ENCODE measurements at places on chromosomes 1 and 21. TPM values are rescaled to one million over a fixed set of nuclear protein-coding genes. Genes with fewer than 3 reads are reported as not detected.

Gene IGSF21
- 13.1 TPM for total RNA-seq

- no peak overlapping the region for H3K4me3 ChIP-seq
- no peaks in the 10 kb centered on the region for H3K27me3 ChIP-seq
- no peak for DNase-seq
Measured at GRCh38 chr1:167197236-167197635, 23.4 kb upstream of the POU2F1 start.

DNA sequence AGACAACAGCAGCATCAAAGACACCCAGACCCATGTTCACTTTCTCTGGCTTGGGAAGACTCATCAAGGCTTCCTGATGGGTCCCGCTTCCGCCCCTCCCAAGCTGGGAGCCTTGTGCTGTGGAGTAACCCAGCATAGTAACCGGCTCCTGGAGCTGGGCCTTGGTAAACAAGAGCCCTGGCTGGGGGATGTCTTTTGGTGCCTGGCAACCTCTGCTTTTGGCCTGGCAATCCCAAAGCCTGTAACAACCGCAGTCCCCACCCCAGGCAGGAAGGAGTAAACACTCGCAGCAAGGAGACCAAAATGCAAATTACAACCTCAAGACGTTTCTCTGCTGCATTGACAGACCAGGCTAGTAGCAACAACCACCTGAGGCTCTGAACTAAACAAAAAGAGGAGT, 16.9 kb upstream of the THRAP3 start:
- H3K4me1 ChIP-seq, result peaks cover 35% of the 10 kb centered on the region
- peak overlapping the region; percentile 71 for H3K27ac ChIP-seq
- no peaks in the 10 kb centered on the region for H3K27me3 ChIP-seq
- H3K36me3 ChIP-seq, result no peaks in the 10 kb centered on the region

Gene AK4
- 31.2 TPM for total RNA-seq

DNA sequence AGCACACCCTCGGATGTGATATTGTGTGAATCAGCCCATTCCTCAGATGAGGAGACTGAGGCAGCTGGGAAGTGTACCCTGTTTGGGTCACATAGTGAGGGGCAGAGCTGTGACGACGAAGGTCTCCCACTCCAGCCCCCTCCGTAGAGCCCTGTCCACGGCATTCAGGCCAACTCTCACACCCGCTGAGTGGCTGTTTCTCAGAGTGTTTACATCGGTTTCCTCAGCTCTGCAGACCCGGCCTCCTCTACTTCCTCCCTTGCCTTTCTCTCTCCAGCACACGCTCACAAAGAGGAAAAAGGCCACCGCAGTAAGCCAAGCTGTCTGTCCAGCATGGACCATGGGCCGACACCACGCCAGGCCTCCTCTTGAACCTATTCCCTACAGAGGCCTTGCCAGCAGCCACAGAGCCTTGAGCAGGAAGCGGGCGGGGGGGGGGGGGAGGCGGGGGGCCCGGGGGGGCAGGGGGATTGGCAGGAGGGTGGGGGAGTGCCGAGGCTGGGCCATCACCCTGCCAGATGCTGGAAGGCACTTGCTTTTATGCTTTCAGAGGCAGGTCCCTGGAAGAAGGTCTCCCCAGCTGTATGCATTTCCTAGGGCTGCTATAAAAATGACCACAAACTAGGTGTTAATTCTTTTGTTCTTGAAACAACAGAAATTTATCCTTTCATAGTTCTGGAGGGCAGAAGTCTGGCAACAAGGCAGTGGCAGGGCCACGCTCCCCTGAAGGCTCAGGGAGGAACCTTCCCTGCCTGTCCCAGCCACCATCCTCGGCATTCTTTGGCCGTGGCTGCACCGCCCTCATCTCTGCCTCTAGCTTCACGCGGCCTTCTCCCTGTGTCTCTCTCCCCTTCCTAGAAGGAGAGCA, 178.4 kb downstream of the PSMG1 start:
- H3K27ac ChIP-seq, result peak overlapping the region; percentile 54
- peaks cover 19% of the 10 kb centered on the region for H3K4me1 ChIP-seq

Gene DUSP23
- total RNA-seq, result 11.8 TPM

Gene EPB41
- 66.9 TPM for total RNA-seq

DNA sequence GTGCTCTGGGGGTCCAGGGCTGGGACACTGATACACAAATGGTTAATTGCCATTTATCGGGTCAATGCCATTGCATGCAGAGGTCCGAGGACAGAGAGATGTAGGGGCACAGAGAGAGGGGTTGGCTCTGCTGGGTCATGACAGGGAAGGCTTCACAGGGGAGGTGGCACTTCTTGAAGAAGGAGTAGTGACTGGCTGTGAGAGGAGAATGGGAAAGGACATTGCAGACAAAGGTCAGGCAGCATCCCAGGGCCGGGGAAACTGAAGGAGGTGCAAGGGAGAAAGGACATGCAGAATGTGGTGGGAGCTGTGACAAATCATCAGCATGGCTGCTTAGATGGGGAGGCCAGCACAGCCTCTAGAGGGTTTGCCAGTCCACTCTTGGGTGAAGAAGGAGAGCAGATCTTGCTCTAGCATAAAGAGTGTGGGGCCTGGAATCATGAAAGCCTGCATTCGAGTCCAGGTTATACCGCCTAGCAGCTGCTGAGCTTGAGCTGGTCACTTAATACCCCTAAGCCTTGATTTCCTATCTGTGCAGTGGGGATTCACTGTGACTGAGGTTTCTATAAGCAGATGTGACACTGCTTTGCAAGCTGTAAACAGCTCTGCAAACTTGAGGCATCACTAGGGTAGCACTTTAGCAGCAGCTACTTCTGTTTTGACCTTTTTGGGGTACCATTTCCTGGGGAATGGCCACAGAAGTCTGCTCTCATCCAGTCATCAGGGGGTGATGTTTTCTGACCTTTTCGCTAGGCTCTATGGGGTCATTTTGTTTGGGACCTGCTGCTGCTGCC, 59.2 kb upstream of the EPS8L3 start:
- no peaks in the 10 kb centered on the region for H3K36me3 ChIP-seq
- H3K27ac ChIP-seq, result no peak overlapping the region
- DNase-seq, result no peak
- H3K4me3 ChIP-seq, result no peak overlapping the region
- no peaks in the 10 kb centered on the region for H3K27me3 ChIP-seq

GRCh38 chr1:92653605-92654381, 131.1 kb downstream of the EVI5 start:
- no peaks in the 10 kb centered on the region for H3K27me3 ChIP-seq
- no peaks in the 10 kb centered on the region for H3K4me1 ChIP-seq
- H3K36me3 ChIP-seq, result no peaks in the 10 kb centered on the region
- H3K4me3 ChIP-seq, result no peak overlapping the region
- DNase-seq, result no peak

Gene CELF3
- 13.9 TPM for total RNA-seq

Gene FCMR
- 1.3 TPM for total RNA-seq

Gene HMGCS2
- total RNA-seq, result 1.8 TPM

Gene SHE
- 10.5 TPM for total RNA-seq

DNA sequence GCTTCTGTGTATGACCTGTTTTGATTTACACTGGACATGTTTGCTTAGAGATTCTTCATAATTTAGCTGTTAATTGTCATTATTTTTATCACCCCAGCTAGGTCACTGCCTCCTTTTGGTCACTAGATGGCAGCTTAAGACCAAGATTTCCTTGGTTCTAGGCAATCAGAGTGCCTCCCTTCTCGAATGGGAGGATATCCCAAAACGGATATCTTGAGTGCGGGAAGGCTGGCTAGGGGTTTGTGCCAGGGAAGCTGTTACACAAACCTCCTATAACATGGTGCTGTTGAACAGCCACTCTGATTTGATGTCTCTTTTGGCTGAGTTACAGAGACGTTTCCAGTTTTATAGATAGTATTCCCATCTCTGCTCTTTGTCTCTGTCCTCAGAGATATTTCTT, 283.5 kb downstream of the S1PR1 start:
- H3K36me3 ChIP-seq, result no peaks in the 10 kb centered on the region
- H3K27me3 ChIP-seq, result no peaks in the 10 kb centered on the region
- H3K27ac ChIP-seq, result no peak overlapping the region
- H3K4me3 ChIP-seq, result no peak overlapping the region
- no peaks in the 10 kb centered on the region for H3K4me1 ChIP-seq

GRCh38 chr1:160504651-160505050, 18.4 kb downstream of the SLAMF6 start:
- H3K4me3 ChIP-seq, result no peak overlapping the region
- DNase-seq, result no peak
- no peaks in the 10 kb centered on the region for H3K36me3 ChIP-seq
- no peaks in the 10 kb centered on the region for H3K4me1 ChIP-seq
- H3K27me3 ChIP-seq, result no peaks in the 10 kb centered on the region

- no peak overlapping the region for H3K27ac ChIP-seq
- no peaks in the 10 kb centered on the region for H3K27me3 ChIP-seq
- peaks cover 7% of the 10 kb centered on the region for H3K4me1 ChIP-seq
- DNase-seq, result no peak
- no peaks in the 10 kb centered on the region for H3K36me3 ChIP-seq
Measured at GRCh38 chr1:31977385-31978131, 36.1 kb upstream of the KHDRBS1 start.

DNA sequence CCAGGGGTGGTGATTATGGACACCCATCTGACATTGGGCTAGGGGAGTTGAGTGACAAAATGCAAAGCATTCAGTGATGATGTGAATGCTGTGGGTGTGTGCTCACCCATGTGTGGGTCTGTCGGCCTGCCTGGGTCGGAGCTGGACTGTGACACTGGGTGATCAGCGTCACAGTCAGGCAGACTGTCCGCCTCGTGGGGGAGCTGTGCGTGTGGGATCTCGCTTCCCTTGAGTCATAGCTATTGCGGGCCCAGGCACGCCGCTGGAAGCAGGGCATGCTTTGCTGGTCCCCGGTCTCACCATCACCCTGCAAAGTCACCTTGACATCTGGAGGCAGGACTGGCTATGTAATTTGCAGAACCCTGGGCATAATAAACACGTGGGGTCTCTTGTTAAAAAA, 156.9 kb upstream of the IGSF21 start:
- H3K27me3 ChIP-seq, result no peaks in the 10 kb centered on the region
- DNase-seq, result no peak
- H3K27ac ChIP-seq, result no peak overlapping the region
- H3K4me1 ChIP-seq, result no peaks in the 10 kb centered on the region

Gene COA6
- 26.4 TPM for total RNA-seq

Gene PFKFB2
- 15.7 TPM for total RNA-seq

- H3K27me3 ChIP-seq, result no peaks in the 10 kb centered on the region
- no peaks in the 10 kb centered on the region for H3K4me1 ChIP-seq
- H3K4me3 ChIP-seq, result no peak overlapping the region
- DNase-seq, result no peak
- no peaks in the 10 kb centered on the region for H3K36me3 ChIP-seq
Measured at GRCh38 chr1:98342566-98342965, 319.0 kb upstream of the SNX7 start.

DNA sequence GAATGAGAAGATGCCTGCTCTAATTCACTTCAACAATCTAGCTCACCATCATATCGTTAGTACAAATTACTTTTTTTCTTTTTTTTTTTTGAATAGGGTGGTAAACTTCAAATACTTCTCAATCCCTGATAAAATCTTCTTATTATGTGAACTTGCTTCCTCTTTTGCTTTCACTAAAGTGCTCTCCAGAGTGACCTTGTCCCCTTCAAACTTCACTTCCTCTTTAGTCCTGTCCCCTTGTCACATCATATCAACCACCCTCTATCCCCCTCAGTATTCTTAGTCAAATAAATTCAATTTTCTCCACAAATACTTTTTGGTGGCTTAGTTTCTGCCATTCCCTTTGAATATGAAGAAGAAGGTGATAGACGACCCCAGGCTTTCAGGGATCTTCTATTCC, 124.9 kb upstream of the PLXNA2 start:
- no peak overlapping the region for H3K4me3 ChIP-seq
- H3K36me3 ChIP-seq, result no peaks in the 10 kb centered on the region
- DNase-seq, result no peak
- H3K4me1 ChIP-seq, result no peaks in the 10 kb centered on the region
- no peak overlapping the region for H3K27ac ChIP-seq

GRCh38 chr1:102661481-102661880, 446.8 kb downstream of the COL11A1 start:
- no peak overlapping the region for H3K27ac ChIP-seq
- no peaks in the 10 kb centered on the region for H3K27me3 ChIP-seq
- H3K4me1 ChIP-seq, result no peaks in the 10 kb centered on the region
- no peaks in the 10 kb centered on the region for H3K36me3 ChIP-seq
- H3K4me3 ChIP-seq, result no peak overlapping the region
- no peak for DNase-seq

Gene PADI2
- total RNA-seq, result 24.9 TPM

GRCh38 chr1:11168731-11169130, 20.4 kb upstream of the ANGPTL7 start:
- H3K4me1 ChIP-seq, result no peaks in the 10 kb centered on the region
- no peak overlapping the region for H3K27ac ChIP-seq
- H3K27me3 ChIP-seq, result no peaks in the 10 kb centered on the region
- H3K4me3 ChIP-seq, result no peak overlapping the region

Gene CD1E
- 0.10 TPM for total RNA-seq

All from spinal cord (tissue), 10 donors.